ENCODE measurements at places on chromosomes 2 and 18.

- DNase-seq = peak; percentile 36
These were observed 676 bp downstream of the ACTR2 start for GRCh38 chr2:65228263-65228750.

DNA sequence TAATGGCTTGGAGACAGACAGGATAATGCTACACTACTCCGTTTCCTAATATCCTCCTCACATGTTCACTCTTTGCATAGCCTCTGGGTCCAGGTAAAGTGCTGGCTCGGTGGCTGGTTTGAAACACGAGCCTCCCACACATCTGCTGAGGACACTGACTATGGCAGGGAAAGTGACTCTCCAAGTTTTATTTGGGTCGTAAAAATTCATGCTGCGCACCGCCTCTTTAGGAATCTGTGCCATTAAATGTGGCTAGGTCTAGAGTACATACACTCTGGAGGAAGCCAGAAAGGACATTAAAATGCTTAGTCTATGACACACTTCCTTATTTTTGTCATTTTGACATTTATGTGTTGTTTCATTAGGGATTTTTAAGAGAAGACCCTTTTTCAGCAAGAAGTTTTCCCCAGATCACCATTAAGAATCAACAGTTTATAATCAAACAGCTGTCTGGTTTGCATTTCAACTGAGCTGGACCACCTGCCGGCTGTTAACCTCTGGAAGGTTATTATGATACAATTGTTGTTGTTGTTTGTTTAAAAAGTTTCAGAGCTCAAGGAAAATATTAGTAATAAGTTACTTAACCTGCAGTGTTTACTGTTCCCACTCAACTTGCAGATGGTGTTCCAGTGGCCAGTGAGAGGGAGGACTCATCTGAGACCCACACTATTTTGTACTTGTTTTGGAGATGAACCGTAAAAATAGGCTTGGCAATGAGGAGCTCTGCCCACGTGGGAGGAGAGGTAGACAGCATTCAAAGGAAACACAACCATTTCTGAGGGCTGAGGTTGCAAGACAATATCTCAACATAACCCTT, 443.3 kb upstream of the MEIS1 start:
- DNase-seq = no peak

GRCh38 chr2:217858519-217859491, 144.0 kb downstream of the TNS1 start:
- DNase-seq = peak; percentile 95

DNA sequence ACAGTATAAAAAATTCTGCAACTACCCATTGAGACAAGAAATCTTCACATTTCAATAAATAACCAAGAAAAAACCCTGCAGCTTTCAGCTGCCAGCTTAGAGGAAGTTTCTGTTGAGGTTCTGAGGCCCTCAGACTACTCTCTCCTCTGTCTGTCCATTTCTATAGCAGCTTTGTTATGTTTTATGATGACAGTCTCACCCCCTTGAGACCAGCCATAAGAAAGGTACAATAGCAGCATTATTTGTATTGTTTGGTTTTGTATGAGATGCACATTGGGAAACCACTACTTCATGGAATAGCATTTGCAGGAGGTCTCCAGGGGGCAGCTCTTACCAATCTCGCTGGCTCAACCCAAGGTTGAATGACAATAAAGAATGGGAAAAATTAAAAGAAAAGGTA, 334.6 kb upstream of the VRK2 start:
- no peak for DNase-seq

GRCh38 chr2:223580951-223581350, 21.2 kb downstream of the SCG2 start:
- DNase-seq = peak; percentile 68

DNA sequence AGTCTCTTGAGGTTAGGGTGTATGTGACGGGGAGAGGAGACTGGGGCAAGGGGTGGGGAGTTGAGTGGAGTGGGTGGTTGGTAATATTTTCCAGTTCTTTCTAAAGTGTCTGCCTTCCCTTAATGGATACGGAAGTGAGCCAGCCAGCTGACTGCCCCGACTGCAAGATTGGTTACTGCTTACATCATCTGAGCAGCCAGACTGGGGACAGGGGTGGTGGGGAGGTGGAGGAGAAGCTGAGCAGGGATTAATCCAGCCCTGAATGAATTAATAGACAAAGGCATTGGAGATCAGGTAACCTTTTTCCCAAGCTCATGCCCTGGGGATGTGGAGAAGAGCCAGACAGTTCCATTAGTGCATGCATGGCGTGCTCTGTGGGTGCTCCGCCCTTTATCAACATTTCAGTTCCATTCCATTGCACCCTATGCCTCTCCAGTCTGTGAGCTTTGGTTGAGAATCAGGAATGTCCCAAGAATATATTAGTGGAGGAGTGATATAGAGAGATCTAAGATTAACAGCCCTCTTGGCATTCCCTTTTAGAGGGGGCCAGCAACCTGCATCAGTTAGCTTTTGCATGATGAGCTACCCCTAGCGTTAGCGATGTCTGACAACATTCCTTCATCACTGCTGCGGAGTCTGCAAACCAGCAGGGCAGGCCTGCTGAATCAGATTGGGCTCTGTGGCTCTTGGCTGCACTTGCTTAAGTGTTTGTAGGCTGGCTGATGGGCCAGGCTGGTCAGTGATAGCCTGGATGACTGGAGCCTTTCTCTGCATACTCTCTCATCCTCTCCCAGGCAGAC, 67.4 kb downstream of the TNP1 start:
- peak; percentile 65 for DNase-seq

- DNase-seq = no peak
These were observed at the start of gene L3MBTL4 for GRCh38 chr18:6414723-6415417. Gene L3MBTL4, minus strand, starts transcription at chr18:6414911. Its CDS starts 103,286 bp downstream, at chr18:6311625.

GRCh38 chr2:88735133-88735532, 43.7 kb downstream of the RPIA start:
- peak; percentile 13 for DNase-seq

DNA sequence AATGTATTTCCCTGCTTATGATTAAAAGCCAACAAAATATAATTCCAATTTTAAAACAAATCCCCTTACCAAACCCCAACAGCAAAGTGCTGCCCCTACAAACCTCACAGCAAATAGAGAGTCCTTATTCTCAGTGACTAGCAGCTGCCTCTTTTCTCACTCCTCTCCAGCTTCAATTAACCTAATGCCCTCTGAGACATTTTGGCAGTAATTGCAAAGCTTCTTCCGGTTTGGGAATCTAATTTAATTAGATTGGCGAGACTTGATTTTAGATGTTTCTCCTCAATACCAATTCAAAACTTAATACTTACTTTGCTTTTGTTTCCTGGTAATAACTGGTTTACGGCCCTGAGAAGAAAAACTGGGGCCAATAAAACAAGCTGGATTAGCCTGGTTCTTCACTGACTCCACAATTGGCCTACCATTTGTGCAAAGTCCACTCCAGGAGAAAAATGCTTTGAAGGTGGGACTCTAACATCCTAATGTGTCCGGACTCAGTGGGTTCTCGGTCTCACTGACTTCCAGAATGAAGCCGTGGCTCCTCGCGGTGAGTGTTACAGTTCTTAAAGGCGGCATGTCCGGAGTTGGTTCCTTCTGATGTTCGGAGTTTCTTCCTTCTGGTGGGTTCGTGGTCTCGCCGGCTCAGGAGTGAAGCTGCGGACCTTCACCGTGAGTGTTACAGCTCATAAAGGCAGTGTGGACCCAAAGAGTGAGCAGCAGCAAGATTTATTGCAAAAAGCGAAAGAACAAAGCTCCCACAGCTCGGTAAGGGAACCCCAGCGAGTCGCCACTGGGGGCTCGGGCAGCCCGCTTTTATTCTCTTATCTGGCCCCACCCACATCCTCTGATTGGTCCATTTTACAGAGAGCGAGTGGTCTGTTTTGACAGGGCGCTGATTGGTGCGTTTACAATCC, 52.8 kb downstream of the SLC35F5 start:
- DNase-seq = no peak

DNA sequence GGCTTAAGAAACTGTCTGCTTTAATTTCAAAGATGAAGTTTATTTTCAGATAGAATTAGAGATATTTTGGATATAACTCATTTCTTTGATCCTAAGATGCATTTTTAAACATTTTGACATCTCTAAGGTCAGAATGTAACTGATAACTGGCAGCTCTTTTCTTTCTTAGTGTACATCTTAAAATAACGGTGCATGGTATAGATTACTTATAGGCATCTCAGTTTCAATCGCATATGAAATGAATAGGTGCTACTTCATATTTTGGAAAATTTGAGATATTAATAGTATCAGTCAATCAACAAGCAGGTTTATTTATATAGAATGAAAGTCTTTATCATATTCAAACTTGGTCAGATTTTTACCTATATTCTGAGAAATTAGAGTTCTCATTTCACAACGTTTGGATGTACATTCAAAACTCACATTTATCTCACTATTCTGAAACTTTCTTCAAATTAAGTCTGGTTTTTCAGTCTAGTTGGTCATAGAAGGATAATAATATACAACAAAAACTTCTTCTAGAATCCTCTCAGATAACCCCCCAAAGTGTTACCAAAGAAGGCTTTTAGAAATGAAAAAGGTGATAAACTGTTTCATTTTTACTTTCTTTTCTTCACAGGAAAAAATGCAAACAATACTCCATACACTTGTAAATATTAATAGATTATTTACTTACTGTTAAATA, 122.8 kb upstream of the WDSUB1 start:
- no peak for DNase-seq

- peak; percentile 66 for DNase-seq
These were observed 37.2 kb upstream of the SNED1 start for GRCh38 chr2:240960971-240961876.

DNA sequence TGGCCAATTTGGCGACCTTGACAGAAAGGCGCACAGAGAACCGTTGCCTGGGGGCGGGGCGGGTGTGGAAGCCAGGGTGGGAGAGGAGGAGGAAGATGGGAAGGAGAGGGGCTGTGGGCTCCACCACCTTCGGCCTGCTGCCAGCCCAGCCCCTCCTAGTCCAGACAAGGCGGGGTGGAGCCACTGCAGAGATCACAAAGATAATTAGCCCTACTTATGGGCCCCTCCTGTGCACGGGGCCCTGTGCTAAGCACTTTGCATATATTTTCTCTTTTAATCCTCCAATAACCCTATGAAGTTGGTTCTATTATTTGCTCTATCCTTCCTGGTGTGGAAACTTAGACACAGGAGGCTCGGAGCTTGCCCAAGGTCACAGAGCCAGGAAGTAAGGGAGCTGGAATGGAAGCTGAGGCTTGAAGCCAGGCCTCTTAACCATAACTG, 13.7 kb upstream of the ECEL1 start:
- no peak for DNase-seq

- DNase-seq = no peak
These were observed 153.4 kb downstream of the ERBB4 start for GRCh38 chr2:212385241-212385640.

- peak; percentile 83 for DNase-seq
These were observed 226.3 kb downstream of the NBAS start for GRCh38 chr2:15334644-15335326.

GRCh38 chr2:129015397-129016285, 697.0 kb upstream of the HS6ST1 start:
- no peak for DNase-seq

DNA sequence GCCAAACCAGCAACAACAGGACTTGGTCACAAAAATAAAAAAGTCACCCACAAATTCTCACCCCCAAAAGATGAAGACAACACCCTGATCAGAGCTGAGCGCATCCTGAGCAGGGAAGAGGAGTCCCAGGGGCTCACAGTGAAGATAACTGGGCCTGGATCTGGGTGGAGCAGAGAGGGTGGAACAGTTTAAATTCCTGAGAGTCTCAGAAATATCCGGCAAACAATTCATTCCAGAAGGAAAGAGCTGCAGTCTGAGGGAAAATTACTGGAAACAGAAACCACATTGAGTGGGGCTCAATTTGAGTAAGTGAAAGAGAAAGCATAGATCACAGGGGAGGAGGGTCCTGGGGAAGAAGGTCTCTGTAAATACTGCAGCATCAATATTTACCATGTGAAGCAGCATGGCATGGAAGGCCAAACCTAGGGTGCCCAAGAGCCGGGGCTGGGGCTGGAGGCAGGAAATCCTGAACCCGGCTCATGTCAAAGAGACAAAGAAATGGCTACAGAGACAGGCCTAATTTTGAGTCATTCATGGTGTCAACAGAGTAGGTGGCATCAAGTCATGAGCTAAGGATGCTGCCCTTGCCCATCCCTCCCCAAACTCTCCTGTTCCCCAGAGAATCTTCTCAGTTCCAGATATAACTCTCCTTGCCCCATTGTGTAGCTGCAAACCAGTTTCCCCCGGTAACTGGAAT, 61.4 kb upstream of the ZBTB7C start:
- no peak for DNase-seq

- DNase-seq = no peak
These were observed 84.4 kb downstream of the TGOLN2 start for GRCh38 chr2:85243101-85244072.

GRCh38 chr2:134226601-134227000, 27.3 kb upstream of the MGAT5 start:
- no peak for DNase-seq

DNA sequence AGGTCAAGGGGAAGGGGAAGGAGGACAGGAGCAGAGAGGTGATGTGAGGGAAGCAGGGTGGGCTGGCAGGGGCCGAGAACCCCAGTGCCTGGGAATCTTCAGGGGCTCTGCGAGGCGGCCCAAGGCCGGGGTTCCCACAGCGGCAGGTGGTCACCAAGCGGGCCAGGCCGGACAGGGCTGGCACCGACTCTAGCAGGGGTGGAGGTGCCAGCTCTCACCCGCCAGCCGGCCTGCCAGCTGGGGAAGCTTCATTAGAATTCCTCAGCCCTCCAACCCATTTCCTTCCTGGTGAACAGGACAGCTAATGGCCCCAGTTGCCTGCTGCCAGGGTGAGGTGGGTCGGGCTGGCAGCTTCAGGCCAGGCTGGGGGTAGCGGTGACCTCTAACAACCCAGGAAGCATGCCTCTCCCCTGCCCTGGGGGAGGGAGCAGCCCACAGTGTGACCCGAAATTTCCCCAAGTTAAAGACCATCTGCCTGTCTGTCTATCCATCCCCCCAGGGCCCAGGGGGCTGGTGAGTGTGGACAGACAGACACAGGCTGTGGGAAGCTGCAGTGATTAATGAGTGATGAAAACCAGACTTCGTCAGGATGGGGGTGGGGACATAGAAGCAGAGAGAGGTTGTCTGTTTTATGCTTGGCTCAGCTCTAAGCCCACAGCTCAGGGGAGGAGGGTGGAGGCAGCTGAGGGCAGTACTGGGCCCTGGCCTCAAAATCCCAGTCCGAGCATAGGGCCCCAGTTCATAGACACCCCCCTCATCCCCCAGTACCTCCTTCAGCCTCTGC, 144.1 kb downstream of the ZFP36L2 start:
- peak; percentile 85 for DNase-seq

GRCh38 chr2:51718881-51719280, 686.9 kb upstream of the NRXN1 start:
- peak; percentile 48 for DNase-seq

GRCh38 chr2:24343225-24343882, 17.0 kb downstream of the ITSN2 start:
- no peak for DNase-seq
